Thymus (tissue), 14 donors: ENCODE measurements at places on chromosomes 11 and 22. TPM values are rescaled to one million over a fixed set of nuclear protein-coding genes. Genes with fewer than 3 reads are reported as not detected.

- DNase-seq: no peak
Observed at GRCh38 chr11:70655816-70656215, 257.5 kb downstream of the CTTN start.

TRIM51 gene
- not detected for total RNA-seq

GRCh38 chr11:118938491-118939403, 13.0 kb upstream of the BCL9L start:
- no peak for DNase-seq

- no peak for DNase-seq
Observed at GRCh38 chr22:38468443-38469305, 778 bp downstream of the KDELR3 start.

CCDC116 gene
- 0.09 TPM for total RNA-seq

DNA sequence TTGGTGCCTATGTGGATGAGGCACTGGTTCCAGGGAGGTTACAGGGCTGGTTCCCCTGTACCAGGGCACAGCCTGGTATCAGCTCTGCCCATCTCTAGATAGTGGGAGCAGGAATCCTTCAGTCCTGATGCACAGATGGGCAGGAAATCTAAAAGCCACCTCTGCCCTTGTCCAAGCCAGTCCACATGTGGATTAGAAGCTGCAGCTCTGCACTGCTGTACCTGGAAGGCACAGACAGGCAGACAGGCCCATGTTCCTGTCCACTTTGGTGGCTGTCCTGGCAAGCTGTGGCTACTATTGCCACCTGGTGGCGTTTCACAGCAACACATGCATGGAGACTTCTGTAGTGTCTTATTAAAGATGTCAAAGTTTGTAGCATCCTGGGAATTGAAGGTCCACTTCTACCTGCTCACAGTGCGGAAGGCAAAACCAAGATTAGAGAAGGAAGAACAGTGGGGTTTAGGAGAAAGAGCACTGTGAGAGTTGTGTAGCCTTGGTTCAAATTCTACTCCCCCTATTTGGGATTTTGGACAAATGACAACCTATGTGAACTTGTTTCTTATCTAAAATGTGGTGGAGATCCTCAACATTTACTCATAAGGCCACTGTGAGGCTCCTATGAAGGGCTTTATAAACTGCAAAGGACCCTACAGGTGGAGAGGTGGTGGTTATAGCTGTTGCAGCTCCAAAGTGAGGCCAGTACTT, 30.1 kb downstream of the NAV2 start:
- peak; percentile 4 for DNase-seq

DNA sequence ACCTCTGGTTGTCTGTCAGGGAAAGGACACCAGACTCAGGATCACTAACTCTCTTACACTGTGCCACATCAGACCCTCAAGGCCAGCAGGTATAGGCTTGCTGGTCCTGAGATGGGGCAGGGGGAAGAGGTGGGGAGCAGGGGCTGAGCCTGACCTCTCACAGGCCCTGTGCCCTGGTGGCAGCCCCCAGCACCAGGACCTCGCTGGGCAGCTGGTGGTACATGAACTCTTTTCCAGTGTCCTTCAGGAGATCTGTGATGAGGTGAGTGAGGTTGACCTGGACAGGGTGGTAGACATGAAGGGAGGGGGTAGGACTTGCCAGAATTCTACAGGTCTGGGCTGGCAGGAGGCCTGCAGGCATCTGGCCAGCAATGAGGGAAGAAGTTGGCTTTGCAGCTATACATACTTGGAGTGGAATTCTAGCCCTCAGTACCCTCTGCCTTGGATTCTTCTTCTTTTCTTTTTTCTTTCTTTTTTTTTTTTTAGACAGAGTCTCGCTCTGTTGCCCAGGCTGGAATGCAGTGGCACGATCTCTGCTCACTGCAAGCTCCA, 1.4 kb downstream of the NUDT22 start:
- no peak for DNase-seq
